ENCODE measurements at places on chromosomes 5 and 9.
A peak's percentile ranks its signal among the peaks of the same experiment; 100 is the strongest.

GRCh38 chr9:85743275-85744128 is 1.7 kb upstream of the AGTPBP1 start:
- H3K4me3 ChIP-seq = no peak overlapping the region
- H3K4me1 ChIP-seq = no peaks in the 10 kb centered on the region
- H3K27ac ChIP-seq = no peak overlapping the region
- DNase-seq = no peak

DNA sequence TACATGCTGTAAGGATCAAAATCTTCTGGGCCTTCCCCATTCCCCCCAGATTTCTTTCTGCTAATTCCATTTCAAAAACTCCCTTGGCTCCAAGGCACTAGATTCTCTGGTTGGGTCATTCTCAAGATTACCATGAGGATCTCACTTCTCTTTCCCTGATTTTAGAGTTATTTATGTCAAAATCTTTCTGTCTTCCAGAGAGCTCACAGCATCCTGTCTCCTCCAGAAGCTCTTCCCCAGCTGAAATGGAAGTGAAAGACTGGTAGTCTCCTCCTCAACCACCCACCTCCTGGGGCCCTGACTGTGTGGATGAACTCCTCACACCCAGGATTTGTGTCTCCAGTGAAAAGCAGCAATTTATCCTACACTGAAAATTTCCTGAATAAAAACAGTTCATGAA is 11.9 kb upstream of the ZNF366 start:
- H3K4me3 ChIP-seq = no peak overlapping the region
- H3K27ac ChIP-seq = no peak overlapping the region
- H3K36me3 ChIP-seq = no peaks in the 10 kb centered on the region
- no peak for DNase-seq
- peaks cover 14% of the 10 kb centered on the region for H3K4me1 ChIP-seq

- no peak for DNase-seq
- H3K36me3 ChIP-seq = no peaks in the 10 kb centered on the region
- no peaks in the 10 kb centered on the region for H3K27me3 ChIP-seq
- no peak overlapping the region for H3K4me3 ChIP-seq
- H3K27ac ChIP-seq = no peak overlapping the region
These were observed 227.0 kb downstream of the ELAVL2 start for GRCh38 chr9:23598994-23599393.

- DNase-seq = no peak
- no peaks in the 10 kb centered on the region for H3K36me3 ChIP-seq
- no peaks in the 10 kb centered on the region for H3K4me1 ChIP-seq
- no peak overlapping the region for H3K27ac ChIP-seq
- H3K27me3 ChIP-seq = no peaks in the 10 kb centered on the region
- H3K4me3 ChIP-seq = no peak overlapping the region
These were observed 159.0 kb downstream of the TUSC1 start for GRCh38 chr9:25519286-25519685.

DNA sequence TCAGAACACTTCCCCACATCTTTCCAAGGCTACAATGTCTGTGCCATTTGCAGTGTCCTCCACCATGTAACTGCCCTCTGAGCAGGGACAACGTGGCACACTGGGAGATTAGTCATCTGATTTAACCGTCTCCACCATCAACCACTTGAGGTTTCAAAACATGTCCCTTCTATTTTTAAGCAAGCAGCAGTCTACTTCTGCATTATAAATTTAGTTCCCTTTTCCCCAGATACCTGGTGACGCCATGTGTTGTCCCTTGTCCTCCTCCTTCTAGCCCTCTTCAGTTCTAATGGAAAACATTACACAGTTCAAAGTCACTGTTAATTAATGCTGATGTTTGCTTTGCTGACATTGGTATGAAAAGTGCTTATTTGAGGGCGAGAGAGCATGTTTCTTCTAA is 52.8 kb downstream of the ATP10B start:
- H3K36me3 ChIP-seq = no peaks in the 10 kb centered on the region
- peak; percentile 7 for DNase-seq
- no peak overlapping the region for H3K4me3 ChIP-seq
- H3K27me3 ChIP-seq = no peaks in the 10 kb centered on the region

- no peak for DNase-seq
- H3K36me3 ChIP-seq = no peaks in the 10 kb centered on the region
- H3K4me1 ChIP-seq = peaks cover 4% of the 10 kb centered on the region
- H3K27me3 ChIP-seq = no peaks in the 10 kb centered on the region
These were observed 37.8 kb downstream of the PRELID2 start for GRCh38 chr5:145797336-145797735.
